ENCODE measurements at places on chromosomes 12 and 14.

- no peak for DNase-seq
Observed at GRCh38 chr12:50246197-50246865, 37.0 kb downstream of the LIMA1 start.

- no peak for DNase-seq
Observed at GRCh38 chr12:104354167-104354867, 50.8 kb downstream of the EID3 start.

GRCh38 chr12:108881953-108882352 is 2.1 kb downstream of the DAO start:
- no peak for DNase-seq

GRCh38 chr12:19623751-19624399 is 184.6 kb downstream of the AEBP2 start:
- DNase-seq = no peak

GRCh38 chr14:102125546-102125945 is 14.2 kb upstream of the WDR20 start:
- DNase-seq = no peak

- peak; percentile 58 for DNase-seq
Observed at GRCh38 chr12:87953256-87953860, 75.8 kb downstream of the C12orf50 start.

- no peak for DNase-seq
Observed at GRCh38 chr12:67774983-67775587, 126.5 kb downstream of the DYRK2 start.

DNA sequence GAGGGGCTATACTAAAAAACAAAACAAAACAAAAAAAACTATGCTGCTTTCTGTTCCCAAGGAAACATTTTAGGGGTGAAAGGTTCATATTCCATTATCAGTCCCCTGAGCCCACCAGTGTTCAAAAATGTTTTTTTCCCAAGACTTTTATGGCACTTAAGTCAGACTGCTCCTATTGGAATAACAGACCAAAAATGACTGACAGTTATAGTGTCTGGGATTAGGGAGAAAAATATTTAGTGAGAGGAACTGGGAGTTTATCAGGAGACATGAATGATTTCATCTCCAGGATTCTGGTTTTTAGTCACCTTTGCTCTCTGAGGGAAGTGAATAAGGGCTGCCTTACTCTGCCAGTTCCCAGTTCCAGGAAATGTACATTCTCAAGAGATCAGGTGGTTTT is 68.0 kb downstream of the PDE3A start:
- DNase-seq = no peak

GRCh38 chr12:117119592-117120198 is 20.5 kb upstream of the TESC start:
- no peak for DNase-seq

- DNase-seq = peak; percentile 27
Observed at GRCh38 chr14:49424436-49425331, 161.5 kb downstream of the RPS29 start.

All from LHCN-M2 (cell line).